ENCODE measurements at places on chromosomes 4 and X.

DNA sequence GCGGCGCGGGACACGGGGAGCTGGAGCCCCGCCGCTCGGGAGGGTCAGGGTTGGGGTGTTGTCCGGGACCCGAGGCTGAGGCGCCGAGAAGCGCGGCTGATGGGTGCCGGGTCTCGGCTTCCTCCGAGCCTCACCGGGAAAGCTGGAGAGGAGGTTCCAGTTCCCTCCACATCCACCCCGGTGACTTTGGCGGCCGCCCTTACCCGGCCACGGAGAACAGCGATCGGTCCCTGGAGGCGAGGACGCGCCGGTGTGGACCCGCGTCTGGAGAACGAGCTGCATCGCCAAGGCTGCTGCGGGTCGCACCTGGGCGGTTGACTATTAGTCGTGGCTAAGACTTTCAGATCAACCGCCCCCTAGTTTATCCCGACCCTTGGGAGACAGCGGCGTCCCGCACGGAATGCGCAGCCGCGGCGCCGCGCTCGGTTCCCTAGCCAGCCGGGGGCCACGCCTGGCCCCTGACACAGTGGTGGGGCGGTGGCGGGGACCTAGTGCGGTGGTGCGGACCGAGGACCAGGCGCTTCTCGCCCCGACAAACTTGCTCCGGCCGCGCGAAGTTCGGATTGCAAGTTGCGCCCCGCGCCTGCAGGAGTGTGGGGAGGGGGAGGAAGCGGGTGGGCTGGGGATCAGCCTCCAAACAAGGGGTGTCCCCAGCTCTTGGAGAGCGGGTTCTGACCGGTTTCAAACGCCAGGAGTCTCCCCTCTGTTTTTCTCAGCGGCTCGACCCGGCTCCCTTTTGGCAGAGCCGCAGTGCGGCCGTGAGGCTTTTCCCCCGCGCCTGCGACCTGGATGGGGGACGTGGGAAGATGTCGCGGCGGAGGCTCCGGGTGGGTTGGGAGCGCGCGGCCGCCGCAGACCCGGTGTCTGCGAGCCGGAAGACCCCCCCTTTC is 568 bp downstream of the FHDC1 start:
- peak; percentile 63 for DNase-seq

DNA sequence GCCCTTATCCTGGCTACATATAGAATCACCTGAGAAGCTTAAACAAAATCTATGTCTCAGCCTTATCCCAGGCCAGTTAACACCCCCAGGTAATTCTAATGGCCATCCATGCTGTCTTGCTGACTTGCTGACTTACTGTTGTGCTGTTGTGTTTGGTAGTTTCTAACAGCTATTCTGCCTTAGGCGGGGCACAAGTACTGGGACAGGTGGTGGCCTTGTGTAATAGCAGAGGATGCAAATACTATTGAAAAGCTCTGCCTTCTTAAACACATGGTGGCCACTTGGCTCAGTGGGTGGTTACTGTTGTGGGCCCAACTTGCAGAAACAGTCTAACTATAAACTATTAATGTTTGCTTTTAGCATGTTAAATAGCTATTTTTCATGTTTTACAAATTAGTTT is 56.2 kb downstream of the CDS1 start:
- no peak for DNase-seq

DNA sequence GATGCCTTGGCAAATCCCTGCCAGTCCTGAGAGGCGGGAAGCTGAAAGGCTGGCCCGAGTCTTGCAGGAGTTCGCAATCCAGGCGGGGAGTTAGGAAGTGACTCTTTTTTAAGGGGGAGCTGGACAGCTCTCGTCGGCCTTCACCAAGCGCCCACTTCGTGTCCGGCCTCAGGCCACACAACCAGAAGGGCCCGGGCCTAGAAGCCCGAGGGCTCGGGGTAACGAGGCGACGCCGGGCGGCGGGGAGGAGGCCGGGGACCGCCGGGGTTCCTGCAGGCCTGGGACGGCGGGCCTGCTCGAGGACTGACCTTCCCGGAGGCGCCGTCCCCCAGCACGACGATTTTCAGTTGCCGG is 395 bp downstream of the RAB28 start:
- peak; percentile 83 for DNase-seq

- DNase-seq = no peak
Observed at GRCh38 chrX:148354916-148355315, 145.5 kb upstream of the AFF2 start.

GRCh38 chr4:55445921-55446577 is 50.3 kb downstream of the TMEM165 start:
- DNase-seq = peak; percentile 62

DNA sequence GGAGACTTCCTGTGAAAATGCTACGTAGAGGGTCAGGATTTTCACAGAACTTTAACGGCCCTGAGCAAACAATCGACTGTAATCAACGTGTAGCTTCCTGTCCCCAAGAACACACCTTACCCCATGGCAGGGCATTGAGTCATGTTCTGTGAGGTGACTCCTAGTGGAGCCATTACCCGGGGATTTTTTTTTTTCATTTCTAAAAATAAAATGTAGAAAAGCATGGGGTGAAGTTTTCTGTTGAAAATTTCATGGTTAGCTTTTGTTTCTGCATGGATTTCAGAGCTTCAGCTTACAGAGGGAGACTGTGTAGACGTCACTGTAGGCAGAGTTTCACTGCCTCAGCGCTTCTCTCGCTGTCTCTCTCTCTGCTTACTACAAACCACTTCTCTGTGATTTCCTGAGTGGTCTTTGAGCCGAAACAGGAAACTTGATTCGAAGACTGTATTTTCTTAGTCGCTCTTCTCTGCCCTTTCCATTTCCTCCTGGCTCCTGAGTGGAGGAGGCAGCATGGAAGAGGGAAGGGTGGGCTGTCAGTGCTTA is 111.7 kb downstream of the NFKB1 start:
- DNase-seq = no peak

DNA sequence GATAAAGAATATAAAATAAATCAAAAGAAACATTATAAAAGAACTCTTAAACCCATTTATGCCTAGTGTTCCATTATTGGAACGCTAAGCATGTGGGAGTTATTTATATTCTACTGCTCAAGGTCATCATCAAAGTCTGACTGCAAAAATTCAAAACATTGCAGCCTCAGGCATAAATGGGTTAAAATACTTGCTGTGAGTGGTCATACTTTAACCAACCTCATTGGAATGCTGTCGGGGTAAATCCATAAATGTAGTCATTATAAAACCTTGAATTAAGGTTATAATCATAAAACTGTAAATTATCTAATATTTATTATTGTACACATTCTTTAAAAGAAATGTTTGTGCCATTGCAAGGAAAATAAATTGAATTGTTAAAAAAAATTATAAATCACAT is 55.0 kb downstream of the RPS6KA6 start:
- peak; percentile 1 for DNase-seq

DNA sequence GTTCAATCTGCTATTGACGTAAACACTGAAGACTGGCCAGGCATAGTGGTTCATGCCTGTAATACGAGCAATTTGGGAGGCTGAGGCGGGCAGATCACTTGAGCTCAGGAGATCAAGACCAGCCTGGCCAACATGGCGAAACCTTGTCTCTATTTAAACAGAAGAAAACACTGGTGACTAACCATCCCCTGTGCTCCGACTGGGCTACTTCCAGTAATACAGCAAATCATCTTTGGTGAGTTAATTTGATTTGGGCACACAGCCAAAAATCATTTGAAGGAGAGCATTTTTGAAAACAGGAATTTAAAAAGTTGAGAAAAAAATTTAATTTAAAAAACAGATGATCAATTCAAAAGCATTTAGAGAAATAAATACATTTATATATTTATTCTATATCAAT is 52.0 kb downstream of the SEC24D start:
- DNase-seq = no peak

DNA sequence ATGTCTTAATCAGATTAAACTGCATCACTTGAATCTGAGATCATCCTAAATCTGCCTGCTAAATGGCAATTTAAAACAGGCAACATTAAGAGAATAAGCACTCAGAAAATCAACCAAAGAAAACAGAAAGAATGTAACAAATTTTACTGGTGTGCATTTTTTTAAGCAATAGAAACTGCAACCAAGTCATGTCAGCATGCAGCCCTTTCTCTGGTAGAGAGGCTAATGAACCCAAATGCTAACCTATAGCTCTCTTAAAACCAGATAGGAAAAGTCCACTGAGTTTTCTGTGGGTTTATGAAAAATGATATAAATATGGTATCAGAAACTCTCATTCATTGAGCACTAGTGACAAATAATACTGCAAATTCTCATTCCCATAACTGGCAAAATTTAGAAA is 35.6 kb downstream of the COL25A1 start:
- no peak for DNase-seq

- peak; percentile 22 for DNase-seq
Observed at GRCh38 chr4:14783011-14783877, 219.0 kb upstream of the CPEB2 start.

DNA sequence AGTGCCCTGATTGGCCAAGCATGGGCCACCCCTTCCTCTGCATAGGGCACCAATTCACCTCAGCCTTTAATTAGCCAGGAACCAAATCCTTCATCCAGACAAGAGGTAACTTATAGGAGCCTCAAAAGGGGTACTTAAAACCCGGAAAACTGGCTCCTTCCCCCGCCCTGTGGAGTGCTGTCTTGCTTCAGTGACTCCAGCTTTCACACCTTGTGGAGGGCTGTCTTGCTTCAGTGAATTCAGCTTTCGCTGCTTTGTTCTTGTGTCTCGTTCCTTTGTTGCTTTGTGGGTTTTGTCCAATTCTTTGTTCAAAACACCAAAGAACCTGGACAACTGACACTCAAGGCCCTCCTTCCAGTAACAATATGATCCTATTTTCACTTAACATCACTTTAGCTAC is 82.2 kb upstream of the FRG1 start:
- DNase-seq = no peak

DNA sequence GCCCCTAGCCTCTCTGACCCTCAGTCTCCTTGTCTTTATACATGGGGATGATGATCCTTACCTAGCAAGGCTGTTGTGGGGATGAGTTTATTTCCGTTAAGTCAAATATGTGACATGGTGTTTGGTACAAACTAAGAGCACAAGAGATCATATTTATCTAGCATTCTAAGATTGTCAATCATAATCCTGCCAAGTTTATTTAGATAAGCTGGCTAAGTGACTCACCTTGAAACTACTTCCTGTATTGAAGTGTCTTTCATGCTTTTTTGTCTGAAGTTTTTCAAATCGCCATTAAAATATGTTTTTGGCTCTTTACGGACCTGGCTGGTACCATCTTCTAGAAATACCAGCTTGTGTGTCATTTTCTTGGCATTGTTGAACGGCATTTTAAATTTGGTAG is 30.7 kb downstream of the MAP7D3 start:
- DNase-seq = no peak

GRCh38 chr4:123449780-123450179 is 53.2 kb downstream of the SPRY1 start:
- peak; percentile 68 for DNase-seq

- no peak for DNase-seq
Observed at GRCh38 chr4:3481783-3482393, 18.8 kb downstream of the DOK7 start.

GRCh38 chr4:100290585-100290984 is 100.3 kb upstream of the DDIT4L start:
- no peak for DNase-seq

- no peak for DNase-seq
Observed at GRCh38 chr4:69490271-69490670, 5.4 kb downstream of the UGT2B4 start.

DNA sequence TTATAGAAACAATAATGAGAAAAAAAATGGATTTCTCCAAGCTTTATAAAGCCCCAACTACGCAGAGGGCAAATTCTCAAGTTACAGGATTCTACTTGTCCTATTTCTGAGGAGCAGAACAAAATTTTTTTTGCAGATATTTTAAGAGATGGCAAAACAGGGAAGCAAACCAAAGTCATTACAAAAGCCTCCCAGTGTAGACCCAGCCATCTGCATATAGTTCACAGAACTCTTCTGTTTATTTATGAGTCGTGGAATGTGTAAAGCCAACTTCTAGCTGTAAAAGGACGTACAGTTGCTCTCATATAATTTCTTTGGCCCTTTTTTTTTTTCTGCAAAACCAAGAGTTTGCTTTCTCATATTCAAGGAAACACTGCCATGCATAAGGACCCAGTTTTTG is 120.4 kb downstream of the PCDH7 start:
- DNase-seq = peak; percentile 33

GRCh38 chr4:156138781-156139280 is 185.2 kb upstream of the CTSO start:
- DNase-seq = no peak

DNA sequence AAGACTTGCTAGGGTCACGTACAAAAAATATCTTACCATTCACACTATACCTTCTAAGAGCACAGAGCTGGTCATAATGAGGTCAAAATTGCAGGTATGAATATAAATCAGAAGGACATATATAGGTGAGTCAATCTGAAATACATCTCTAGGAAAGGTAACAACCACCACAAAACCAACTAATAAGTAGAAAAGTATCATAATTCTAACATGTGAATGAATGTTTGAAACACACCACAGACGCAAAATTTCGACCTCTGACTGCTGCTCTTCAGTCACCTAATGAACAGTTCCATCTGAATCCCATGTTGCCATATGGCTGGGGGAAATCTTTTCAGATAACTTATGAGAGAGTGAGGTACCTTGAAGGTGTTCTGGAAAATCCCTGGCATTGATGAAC is 22.1 kb downstream of the STAP1 start:
- DNase-seq = no peak

- DNase-seq = peak; percentile 49
Observed at GRCh38 chr4:78953769-78954666, 14.8 kb upstream of the PAQR3 start.

- peak; percentile 11 for DNase-seq
Observed at GRCh38 chr4:95013236-95013635, 255.5 kb downstream of the BMPR1B start.

DNA sequence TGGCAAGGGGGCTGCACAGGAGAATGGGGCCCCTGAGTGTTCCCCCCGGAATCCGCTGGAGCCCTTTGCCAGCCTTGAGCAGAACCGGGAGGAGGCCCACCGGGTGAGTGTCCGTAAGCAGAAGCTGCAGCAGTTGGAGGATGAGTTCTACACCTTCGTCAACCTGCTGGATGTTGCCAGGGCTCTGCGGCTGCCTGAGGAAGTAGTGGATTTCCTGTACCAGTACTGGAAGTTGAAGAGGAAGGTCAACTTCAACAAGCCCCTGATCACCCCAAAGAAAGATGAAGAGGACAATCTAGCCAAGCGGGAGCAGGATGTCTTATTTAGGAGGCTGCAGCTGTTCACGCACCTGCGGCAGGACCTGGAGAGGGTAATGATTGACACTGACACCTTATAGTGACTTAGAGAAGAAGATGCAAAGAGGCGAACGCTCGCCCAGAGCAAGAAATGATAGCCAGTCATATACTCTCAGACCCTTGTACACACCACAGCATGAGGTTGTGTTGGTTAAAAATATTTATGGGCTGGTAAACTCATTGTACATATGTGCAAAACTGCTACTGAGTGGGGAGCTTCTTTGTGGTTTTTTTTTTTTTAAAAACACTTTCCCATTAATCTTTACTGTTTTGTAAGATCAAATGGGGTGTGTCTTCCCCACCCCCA is 52.5 kb downstream of the JADE1 start:
- no peak for DNase-seq

All from astrocyte of the hippocampus (primary cell).